Progenitor cell of endocrine pancreas (in vitro differentiated cells): ENCODE measurements at places on chromosomes 2 and 18. TPM values are rescaled to one million over a fixed set of nuclear protein-coding genes. Genes with fewer than 3 reads are reported as not detected.

KCNG3 gene
- total RNA-seq: 0.16 and 0.31 TPM in 2 replicates

SH3BP4 gene
- total RNA-seq: 45.7 and 49.0 TPM in 2 replicates

IL1RL1 gene
- total RNA-seq: not detected in 2 replicates

HOXD11 gene
- not detected in 2 replicates for total RNA-seq

XIRP2 gene
- 0.12 and 0.13 TPM in 2 replicates for total RNA-seq

HTR2B gene
- not detected in 2 replicates for total RNA-seq

UGT1A7 gene
- total RNA-seq: not detected in 2 replicates

NRP2 gene
- 6.3 and 14.3 TPM in 2 replicates for total RNA-seq

GCG gene
- total RNA-seq: 92.9 and 128 TPM in 2 replicates

PECR gene
- total RNA-seq: 14.2 and 14.8 TPM in 2 replicates

SRD5A2 gene
- total RNA-seq: 0.07 TPM in 1 of 2 replicates, not detected in the other

VWC2L gene
- total RNA-seq: 0.16 TPM in 1 of 2 replicates, not detected in the other

IGFBP2 gene
- 249 and 274 TPM in 2 replicates for total RNA-seq
